ENCODE measurements at places on chromosomes 6 and 20.

GRCh38 chr6:130843575-130844320, 16.5 kb downstream of the SMLR1 start:
- DNase-seq = no peak

DNA sequence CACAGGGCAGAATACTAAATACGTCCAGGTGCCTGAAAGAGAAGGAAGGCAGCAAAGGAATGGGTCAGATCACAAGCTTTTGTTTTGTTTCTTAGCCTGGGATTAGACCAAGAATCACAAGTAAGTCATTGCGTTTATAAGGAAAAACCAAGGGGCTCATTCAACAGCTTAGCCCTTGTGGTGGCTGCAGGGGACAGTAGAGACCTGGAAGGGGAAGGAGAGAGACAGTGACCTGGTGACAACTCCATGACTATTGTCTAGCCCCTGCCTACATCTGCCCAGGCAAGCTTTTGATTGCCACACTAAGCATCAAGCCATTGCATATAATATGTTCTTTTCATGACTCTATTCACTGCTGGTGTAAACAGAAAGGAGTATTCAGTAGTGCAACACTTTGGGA, 30.2 kb upstream of the TBC1D7 start:
- DNase-seq = no peak

DNA sequence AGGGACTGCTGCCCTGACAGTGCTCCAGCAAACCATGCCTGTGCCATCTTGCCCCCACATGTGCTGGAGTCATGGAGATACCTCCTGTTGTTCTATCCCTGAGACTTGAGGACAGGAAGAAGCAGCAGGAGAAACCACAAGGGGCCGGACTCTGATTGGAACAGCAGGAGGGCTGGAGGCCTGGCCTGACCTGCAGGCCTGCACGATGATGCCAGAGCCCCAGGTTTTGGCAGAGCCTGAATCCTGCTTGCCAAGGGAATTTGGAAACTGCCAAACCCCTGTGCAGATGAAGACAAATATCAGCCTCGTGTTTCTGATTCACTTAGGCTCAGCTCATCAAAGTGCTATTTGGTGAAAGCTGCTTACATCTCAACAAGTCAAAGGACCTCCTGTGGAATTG, 177.6 kb downstream of the MAFB start:
- DNase-seq = no peak

DNA sequence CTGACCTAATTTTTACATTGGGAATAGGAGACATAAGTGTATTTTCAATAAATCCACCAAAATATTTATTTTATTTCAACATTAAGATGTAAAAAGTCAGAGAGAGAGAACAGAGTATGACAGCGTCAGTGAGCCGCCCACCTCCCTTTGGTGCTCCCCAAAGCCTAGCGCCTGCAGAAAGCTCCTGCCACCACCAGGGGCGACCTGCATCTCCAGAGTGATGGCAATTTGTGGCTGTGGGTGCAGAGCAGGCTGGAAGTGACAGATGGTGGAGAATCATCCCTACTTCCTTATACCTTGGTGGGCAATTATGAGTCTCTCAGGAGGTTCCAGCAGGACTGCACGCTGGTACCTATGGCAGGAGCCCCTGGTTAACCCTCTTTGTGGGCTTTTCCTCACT, 87.3 kb downstream of the PTPRT start:
- no peak for DNase-seq

DNA sequence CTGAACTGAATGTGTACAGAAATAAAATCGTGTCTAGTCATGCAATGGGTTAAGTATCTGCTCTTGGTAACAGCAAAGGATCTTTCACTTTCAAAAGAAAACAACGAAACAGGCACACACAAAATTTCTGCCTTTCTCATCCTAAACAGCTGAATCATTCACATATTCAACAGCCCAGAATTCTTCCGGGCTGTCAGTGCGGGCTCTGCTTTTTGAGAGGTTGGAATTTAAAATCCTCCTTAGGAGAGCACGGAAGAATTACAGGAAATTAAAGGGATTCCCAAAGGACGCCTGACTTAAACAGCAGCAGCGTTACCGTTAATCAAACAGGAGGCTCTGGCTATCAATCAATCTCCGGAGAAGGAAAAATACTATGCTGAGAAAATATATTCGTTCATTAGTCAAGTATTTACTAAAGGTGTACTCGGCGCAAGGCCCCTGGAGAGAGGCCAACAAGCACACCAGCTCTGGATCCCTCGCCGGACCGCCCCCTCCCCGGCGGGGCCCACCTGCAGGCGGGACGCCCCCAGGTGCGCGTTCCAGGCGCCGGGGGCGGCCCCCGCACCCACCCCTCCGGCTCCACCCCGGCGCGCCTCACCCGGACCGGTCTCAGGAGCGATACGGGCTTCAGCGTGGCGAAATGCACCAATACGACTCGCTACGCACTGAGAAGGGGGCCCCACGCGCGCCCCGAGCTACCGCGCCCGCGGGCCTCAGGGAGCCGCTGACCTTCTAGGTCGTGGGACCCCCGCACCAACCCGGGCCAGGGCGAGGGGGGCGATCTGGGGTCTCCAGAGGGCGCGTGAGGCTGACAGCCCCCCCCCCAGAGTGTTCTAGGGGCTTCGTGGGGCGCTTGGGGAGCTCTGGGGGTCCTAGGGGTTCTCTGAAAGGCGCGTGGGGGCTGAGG, 1.0 kb downstream of the NAPB start:
- DNase-seq = no peak

DNA sequence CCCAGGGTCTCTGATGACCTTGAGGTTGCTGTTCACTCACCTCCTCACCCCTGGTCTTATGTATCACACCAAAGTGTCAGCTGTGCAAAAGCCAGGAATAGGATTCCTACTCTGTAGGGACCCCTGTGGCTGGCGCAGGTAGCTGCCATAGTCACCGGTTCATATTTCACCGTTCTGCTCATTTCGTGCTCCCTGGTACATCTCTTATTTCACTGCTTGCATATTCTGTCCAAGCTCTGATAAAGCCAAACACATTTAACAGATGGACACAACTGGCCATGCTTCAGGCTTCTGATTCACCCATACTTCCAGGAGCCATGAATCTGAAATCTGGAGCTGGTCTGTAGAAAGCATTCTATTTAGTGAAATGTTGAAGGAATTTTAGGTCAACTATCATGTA, 20.5 kb downstream of the SLC22A3 start:
- no peak for DNase-seq

GRCh38 chr6:7155871-7156579, 48.3 kb downstream of the RREB1 start:
- no peak for DNase-seq

DNA sequence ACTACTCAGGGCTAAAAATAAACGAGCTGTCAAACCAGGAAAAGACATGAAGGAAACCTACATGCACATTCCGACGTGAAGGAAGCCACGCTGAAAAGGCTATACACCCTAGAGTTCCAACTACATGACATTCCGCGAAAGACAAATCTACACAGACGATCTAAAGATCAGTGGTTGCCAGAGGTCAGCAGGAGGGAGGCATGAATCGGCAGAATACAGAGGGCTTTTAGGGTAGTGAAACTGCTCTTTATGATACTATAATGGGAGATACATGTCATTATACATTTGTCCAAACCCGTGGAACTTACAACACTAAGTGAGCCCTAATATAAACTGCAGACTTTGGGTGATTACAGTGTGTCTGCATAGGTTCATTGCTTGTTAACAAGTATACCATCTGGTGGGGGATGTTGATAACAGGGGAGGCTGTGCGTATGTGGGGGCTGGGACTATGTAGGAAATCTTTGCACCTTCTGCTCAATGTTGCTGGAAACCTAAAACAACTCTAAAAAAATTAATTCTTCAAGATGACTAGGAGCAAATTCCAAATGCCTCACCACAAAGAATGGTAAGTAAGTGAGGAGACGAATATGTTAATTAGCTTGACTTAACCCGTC, 132.2 kb upstream of the CDH4 start:
- DNase-seq = no peak

- no peak for DNase-seq
Measured at GRCh38 chr6:3566812-3567211, 110.0 kb upstream of the SLC22A23 start.

DNA sequence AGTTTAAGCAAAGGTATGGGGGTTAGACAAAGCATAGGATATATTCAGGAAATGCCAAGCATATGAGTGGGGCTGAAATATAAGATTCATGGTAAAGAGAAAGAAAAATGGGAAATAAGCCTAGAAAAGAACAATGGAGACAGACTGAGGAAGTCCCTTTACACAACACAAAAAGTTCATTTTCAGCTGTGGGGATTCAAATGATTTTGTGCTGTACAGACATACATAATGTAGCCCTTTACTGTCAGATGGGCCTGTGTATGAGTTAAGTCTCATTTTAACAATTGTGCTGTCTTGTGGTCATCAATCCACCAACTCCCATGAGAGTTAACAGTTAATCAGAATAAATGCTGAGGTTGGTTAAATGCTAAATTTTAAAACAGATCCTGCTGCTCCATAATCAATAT, 37.2 kb downstream of the REV3L start:
- DNase-seq = no peak

DNA sequence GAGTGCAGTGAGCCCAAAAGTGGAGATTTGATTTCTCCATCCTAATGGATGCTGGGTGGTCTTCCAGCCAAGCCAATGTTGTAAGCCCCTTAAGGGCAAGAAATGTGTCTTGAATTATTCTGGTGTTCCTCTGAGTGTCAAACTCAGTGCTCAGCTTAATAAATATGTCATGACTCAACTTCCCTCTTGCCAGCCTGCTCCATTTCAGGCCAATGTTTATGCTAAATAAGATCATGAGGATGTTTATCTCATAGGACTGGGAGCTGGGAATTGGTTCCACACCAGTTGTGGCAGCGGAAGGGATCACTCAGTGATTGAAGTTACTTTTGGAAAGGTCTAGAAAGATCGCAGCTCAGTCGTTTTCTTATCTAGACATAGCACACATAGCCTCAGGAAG, 90.4 kb upstream of the ISM1 start:
- no peak for DNase-seq

GRCh38 chr20:23857962-23858595, 21.5 kb downstream of the CST5 start:
- DNase-seq = no peak

DNA sequence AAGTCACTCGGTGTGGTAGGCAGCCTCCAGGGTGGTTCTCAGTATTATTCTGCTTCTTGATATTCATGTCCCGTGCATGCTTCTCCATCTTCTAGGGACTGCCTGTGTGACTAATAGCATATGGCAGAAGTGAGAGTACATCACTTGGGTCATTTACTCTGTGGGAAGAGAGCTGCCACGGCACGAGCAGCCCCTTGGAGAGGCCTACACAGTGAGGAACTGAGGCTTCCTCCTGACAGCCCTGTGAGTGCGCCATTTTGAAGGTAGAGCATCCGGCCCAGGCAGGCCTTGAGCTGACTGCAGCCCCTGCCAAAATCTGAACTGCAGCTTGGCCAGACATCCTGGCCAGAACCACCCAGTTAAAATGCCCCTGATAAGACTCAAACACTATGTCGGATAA, 17.3 kb upstream of the MCUR1 start:
- no peak for DNase-seq

DNA sequence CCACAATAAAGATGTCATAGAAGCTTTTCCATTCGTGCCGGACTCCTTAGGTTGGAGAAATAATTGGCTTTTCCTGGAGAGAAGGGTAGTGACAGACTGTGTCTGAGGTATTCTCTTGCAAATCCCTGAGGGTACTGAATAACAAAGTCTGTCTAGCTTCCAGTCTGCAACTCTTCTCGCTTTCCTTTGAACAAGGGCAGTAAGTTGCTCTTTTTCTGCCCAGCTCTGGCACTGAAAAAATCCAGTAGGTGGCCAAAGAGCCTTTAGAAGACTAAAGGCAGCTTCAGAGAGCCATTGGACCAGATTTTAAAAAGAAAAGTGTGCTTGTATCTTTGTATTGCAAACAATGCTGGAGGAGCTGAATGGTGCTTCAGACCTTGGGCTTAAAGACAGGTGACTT, 20.7 kb upstream of the RREB1 start:
- DNase-seq = no peak

DNA sequence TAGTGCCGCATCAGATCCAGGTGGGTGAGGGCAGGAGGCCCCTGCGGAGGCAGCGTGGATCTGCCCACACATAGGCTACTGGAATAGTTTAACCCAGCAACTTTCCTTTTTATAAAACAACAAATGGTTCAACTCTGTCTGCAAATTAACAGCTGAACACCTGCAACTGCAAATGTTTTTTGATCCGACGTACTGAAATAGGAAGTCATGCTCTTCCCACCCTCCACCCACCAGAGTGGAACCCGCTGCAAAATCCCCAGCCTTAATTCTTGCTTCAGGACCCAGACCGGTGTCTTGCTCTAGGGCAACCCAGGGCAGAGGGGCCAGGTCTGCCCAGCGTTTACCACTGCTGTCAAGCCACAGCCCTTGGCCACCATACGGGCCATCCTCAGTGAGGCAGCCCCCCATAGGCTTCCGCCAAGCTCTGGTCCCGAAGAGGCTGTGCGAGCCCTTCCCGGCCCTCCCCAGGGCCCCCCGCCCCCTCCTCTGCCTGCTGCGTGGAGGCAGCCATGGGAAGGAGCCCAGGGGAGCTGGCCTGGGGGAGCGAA, 334.3 kb downstream of the ZFAND3 start:
- no peak for DNase-seq

- DNase-seq = no peak
Measured at GRCh38 chr20:7859356-7859802, 80.9 kb downstream of the HAO1 start.

- DNase-seq = no peak
Measured at GRCh38 chr6:1893470-1894130, 283.9 kb downstream of the FOXC1 start.

DNA sequence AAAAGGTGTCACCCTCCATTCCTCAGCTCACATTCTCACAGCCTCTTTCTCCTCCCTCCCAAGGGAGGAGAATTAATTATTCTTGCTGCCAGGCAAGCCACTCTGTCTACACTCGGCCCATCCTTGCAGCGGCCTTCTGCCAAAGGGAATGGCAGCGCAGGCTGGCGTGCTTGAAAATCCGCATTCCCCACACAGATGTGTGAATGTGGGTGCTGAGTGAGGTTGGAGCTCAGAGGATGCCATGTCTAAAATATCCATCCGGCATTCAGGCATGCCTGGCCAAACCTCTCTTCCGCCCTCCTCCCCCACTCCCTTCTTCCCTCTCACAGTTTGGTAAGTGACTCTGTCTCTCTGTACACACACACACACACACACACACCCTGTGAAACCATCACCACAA, 27.7 kb downstream of the PNPLA1 start:
- DNase-seq = no peak

GRCh38 chr6:69069881-69070280, 434.8 kb downstream of the ADGRB3 start:
- no peak for DNase-seq

DNA sequence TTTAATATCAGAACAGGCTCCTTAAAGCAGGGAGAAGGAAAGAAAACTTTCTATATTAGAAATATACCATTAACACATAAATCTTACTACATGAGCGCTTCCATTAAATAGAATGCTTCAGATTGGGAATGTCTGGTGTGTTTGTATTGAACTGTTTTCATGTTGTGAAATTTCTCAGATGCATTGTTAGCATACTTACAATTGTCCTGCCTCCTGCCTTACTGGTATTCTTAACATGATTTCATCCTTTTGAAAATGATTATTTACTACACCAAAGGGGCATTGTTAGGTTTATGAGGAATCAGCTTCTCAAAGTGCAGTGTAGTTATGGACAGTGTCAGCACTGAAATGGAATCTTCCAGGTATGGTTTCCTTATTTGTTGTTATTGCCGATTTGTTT, 145.6 kb downstream of the MTFR2 start:
- DNase-seq = no peak

GRCh38 chr6:37103169-37104039, 66.5 kb upstream of the PIM1 start:
- DNase-seq = no peak

- DNase-seq = no peak
Measured at GRCh38 chr6:127403636-127404035, 55.6 kb downstream of the KIAA0408 start.

All from stimulated activated CD8-positive, alpha-beta memory T cell treated with anti-CD3 and anti-CD28 coated beads, Interleukin-4, amount 100 ng/mL, for 1 hour (primary cell).